Ammon's horn (tissue), 1 donor: ENCODE measurements at places on chromosomes 2 and 18.

DNA sequence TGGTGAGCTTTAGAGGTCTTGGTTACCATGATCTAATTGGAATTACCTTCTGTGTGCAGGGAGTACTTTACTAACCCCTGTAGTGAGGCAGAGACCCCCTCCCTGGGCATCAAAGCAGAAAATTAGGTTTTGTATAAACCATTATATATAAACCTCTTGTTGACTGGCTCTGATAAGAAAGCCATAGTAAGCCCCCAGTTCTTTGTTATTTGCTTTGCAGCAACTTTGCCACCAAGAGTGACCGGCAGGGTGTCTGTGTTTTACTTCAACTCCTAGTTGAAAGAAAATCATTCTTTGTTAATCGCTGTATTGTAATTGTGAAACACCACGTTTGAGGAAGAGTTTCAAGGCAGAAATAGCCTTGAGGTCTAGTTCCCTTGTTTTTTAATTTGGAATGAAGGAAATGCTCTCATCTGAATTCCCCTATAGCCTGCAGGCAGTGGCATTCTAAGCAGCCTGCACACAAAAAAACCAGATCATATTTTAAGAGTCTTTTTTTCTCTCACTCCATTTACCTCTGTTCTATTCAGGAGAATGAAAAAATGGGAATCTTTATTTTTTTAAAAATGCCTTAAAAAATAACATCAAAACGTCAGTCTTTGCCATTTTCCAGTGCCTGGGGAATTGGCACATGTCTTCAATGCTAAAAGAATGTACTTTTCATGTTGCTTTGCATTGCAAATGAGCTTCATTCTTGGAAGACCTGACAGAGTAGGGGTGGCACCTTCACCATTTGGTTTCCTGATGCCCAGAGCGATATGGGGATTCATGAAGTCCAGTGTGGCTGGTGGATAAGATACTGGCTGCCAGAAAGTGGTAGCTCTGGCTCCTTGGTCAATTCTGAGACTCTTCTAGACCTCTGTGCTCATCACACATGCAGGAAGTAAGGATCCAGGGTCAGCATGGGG is 338.1 kb downstream of the SLC4A3 start:
- DNase-seq = no peak

DNA sequence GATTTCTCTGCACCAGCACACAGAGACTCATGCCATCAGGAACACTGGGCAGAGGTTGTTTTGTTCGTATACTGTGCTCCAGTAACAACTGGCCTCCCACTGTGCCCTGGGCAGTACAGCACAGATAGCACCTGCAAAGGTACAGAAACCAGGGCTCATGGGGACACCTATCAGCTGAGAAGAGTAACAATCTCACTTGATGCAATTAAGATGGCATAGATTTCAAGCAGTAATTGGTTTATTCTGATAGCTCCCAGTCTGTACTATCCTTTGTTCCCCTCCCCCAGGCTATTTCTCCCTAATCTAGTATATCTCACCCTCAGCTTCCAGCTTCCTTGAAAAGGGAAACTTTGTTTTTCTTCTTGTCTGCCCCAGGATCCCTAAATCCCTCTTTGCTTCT is 343.9 kb upstream of the MMADHC start:
- no peak for DNase-seq

- DNase-seq = no peak
These were observed 1171.7 kb upstream of the ZEB2 start for GRCh38 chr2:145691659-145692058.

GRCh38 chr18:44464398-44465180 is 216.1 kb upstream of the SETBP1 start:
- no peak for DNase-seq

GRCh38 chr2:3572620-3573019 is 2.4 kb upstream of the RPS7 start:
- no peak for DNase-seq

- DNase-seq = no peak
These were observed 25.8 kb downstream of the CIDEA start for GRCh38 chr18:12279781-12280531.

GRCh38 chr18:23244401-23244800 is 109.1 kb downstream of the CABLES1 start:
- no peak for DNase-seq

DNA sequence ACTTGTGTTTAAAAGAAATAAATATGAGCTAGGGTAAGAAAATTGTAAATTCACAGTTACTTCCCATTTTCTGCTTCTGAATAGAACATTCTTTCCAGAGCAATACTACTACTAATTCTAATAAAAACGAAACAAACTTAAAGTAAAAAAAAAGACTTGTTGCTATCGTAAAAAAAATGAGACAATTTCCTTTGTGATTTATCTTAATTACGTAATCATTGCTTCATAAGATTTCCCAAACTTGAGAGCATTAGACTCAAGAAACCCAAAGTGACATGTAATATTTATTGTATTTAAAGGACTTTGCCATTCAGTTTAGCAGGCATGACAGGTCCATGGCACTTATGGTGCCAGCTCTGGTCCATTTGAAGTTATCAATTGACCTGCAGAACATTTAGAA is 153.8 kb downstream of the AQP4 start:
- DNase-seq = no peak

DNA sequence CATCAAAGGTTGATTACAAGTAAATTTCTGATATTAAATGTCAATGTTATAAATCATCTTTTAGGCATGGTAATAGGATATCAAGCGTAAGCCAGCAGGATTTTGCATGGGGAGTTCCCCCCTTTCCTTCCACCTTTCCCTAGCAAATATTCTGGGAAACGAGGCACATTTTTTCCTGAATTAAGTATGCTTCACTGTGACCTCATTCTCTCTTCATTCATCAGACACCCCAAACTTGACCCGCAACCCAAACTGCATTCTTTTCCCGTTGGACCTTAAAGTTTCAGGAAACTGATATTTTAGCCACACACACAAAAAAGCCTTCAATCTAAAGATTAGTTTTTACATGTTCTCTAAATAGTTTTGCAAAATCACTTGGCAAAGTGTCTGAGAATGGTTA is 214.5 kb upstream of the CTAGE1 start:
- DNase-seq = no peak

- no peak for DNase-seq
These were observed 315.7 kb downstream of the KCNS3 start for GRCh38 chr2:18194161-18194560.

DNA sequence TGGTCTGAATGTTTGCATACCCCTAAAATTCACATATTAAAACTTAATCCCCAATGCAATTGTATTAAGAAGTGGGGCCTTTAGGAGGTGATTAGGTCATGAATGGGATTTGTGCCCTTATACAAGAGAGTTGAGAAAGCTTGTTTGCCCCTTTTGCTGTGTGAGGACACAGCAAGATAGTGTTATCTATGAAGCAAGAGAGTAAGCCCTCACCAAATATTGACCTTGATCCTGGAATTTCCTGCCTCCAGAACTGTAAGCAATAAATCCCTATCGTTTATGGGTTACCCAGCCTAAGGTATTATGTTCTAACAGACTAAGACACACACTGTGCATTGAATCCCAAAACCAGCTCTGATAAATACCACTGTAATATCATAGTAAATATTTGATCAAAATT is 32.2 kb downstream of the NR4A2 start:
- DNase-seq = no peak

- no peak for DNase-seq
These were observed 803.3 kb upstream of the CELF4 start for GRCh38 chr18:38368886-38369285.

DNA sequence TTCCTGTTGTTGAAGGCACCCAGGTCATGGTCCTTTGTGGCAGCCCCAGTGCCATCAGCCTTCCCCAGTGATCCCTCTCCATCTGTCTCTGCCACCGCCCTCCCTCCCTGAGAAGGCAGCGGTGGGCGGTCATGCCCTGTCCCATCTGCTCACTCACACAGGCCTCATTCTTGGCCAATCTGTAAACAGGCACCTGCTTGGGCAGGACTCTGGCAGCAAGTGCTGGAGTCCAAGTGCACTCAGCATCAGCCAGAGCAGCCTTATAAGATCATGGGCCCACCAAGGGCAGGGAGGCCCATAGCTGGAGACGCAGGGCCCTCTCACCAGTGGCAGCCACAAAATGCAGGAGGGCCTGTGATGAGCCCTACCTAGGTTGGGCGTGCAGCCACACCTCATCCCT is 140.9 kb downstream of the TWIST2 start:
- DNase-seq = no peak

DNA sequence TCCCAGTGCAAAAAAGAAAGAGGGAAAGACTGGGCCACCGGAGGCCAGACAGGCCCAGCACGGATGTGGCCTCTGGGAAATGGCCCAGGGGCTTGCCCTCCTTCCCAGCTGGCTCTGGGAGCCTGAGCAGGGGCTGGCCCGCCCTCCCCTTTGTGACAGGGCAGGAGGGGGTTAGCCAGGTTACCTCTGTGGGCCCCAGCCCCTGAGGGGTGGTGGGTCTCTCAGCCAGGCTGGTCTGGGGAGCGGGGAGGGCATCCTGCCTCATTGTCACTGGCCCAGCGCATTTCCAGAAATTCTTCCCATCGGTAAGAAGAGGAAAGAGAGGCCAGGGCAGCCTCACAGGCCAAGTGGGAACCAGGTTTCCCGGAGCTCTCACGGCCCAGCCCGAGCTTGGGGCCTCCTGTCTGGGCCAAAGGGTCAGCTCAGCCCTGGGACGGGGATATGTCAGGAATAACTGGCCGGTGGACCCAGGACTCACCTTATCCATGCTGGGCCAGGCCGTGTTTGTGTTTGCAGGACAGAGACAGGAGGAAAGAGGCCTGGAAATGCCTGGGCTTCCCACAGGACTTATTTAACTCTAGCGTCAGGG is 182.2 kb downstream of the ZFP36L2 start:
- no peak for DNase-seq

DNA sequence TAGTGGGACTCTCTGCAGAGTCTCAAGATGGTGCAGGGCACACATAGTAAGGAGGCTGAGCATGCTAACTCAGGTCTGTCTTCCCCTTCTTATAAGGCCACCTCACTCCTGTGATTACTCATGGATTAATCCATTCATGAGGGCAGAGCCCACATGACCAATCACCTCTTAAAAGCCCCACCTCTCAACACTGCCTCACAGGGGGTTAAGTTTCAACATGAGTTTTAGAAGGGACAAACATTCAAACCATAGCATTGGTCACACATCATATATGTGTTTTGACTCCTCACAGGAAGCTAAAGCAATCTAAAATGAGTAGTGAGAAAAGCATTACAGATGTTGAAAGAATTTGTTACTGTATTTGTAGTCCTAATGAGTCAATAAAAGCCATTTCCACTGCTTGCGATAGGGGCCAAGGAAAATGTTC is 57.5 kb downstream of the DTNA start:
- no peak for DNase-seq

- no peak for DNase-seq
These were observed 23.9 kb downstream of the COL4A3 start for GRCh38 chr2:227188292-227188691.

DNA sequence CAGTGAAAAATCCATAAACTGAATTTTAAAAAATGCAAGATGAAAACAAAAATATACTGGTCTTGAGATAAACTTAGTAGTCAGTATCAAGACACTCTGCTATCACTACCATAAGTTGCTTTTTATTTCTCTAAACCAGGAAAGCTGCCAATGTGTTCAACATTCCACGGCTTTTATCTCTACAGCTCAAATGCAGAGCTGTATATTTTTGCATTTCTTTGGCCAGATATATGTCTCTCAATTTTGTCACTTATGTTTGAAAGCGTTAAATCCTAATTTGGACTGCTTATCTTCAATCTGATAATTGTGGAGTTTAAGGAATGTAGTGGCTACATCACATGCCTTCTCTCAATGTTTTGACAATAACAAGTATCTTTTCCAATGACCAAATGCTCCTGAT is 609.5 kb downstream of the EPHA4 start:
- no peak for DNase-seq

DNA sequence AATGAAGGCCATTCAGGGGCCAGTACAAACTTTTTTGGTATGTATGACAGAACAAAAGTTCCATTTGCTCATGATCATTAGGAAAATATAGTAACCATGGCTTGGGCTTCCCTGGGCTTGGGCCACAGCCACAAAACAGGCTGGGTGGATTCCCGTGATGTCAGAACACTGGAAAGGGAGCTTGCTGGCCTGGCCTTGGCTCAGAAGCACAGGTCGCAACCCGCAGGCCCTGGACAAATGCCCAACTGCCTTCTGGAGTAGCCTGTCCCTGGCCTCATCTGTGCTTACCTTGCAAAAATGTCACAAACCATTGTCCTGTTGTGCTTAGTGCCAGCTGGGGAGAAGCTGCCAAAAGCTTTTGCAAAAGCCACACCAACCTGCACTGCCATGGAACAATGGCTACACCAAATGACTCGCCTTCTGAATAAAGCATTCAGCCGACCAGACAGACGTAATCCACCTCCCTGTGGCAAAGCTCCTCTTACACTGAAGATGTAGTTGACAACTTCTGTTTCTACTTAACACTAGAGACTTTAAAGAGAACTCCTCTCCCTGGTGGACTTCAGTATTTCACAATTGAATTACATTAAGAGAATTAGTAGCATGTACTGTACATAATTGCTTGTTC is 125.5 kb downstream of the ANKRD44 start:
- DNase-seq = no peak

DNA sequence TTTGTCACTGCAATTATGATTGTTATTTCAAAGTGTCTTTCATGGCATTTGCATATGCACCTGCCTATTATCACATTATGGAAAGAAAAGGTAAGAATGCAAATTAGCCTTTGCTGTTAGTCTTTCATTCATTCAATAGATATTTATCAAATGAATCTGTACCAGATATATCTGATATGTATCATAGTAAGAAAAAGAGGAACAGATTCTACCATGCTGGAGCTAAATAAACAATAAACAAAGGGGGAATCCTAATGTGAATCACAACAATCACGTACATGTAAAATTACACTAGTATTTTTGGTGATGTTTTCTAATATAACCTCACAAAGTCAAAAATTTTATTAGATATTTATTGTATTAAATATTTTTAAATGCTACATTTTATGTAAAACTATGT is 446.4 kb downstream of the THSD7B start:
- DNase-seq = no peak

GRCh38 chr2:205914213-205915129 is 171.5 kb downstream of the INO80D start:
- no peak for DNase-seq

DNA sequence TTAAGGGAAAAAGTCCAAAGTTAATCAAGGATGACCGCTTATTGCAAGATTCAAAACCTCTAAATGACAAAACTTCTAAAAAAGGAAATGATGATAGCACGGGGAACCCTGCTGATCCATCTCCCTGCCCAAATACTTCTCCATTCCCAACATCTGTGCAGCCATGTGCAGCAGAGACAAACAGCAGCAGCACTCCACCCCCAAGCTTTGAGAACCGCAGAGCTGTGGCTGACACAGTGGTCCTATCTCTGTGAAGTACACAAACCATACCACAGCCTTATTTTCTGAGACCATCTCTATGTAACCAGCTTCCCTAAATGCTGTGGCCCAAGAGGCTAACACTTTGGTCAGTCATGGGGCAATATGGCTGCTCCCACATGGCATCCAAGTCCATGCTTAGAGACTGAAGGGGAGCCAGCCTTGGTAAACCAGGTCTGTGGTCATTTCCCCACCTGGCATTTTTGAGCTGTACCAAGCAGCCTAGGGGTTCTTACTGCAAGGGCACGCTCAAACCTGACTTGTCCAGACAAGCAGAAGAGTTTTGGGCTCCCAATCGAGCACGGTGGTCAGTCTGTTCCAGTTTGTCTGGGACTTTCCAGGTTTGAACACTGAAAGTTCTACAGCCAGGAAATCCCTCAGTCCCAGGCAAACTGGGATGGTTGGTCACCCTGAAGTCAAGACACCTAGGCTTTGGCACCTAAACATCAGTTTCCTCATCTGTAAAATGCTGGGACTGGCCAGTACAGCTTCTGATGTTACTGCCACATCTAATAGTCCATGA is 17.1 kb upstream of the NFE2L2 start:
- DNase-seq = no peak

GRCh38 chr2:182248362-182248761 is 178.5 kb downstream of the PDE1A start:
- no peak for DNase-seq
